ENCODE measurements at places on chromosomes 7 and 10. TPM values are rescaled to one million over a fixed set of nuclear protein-coding genes. Genes with fewer than 3 reads are reported as not detected.

DNA sequence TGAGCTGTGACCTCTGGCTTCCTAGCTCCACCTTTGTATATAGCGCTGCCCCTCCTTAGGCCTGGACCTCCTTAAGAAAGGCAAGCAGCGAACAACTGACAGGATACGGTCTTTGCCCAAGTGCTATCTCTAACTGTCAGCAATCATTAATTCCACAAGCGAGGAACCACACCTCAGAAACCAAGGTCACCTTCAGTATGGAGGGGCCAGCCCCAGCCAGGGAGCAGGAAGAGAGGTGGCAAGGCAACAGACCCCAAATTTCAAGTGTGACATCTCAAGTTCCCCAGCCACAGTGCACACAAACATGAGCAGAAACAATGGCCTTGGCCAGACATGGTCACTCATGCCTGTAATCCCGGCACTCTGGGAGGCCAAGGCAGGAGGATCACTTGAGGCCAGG is 4.8 kb upstream of the AOC1 start:
- peak; percentile 24 for DNase-seq

DNA sequence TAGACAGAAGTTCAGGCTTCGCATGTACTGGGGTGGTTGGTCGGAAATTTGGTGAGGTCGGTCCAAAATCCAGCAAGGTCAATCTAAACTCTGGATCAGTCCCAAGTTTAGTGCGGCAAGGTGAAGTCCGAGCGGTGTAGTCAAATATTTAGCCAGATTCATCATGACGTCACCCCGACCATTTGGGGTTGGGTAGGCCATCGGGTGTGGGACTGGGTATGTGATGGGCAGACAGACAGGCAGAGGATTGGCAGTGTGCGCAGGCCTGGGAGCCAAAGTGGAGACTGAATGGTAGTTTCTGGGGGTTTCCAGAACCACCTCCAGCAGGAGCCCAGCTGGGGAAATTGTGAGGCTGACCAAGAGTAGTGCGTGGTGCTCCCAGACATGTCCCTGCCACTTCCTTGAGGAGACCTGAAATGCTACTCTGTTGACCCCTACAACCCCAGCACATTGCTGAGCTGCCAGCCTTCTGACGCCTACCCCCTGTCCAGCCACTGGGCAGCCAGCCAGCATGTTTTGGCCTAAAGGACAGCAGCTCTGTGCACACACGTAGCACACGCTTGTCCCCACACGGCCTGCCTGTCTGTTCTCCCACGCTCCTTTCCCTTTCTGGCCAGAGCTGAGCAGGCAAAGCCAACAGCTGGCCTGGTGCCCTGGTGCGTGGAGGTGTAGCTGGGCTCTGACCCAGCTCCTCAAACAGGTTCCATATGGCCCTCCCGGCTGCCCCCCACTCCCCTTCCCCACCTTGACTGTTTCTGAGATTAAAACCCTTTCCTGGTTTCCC is 55.9 kb downstream of the FAM241B start:
- DNase-seq, result no peak

DNA sequence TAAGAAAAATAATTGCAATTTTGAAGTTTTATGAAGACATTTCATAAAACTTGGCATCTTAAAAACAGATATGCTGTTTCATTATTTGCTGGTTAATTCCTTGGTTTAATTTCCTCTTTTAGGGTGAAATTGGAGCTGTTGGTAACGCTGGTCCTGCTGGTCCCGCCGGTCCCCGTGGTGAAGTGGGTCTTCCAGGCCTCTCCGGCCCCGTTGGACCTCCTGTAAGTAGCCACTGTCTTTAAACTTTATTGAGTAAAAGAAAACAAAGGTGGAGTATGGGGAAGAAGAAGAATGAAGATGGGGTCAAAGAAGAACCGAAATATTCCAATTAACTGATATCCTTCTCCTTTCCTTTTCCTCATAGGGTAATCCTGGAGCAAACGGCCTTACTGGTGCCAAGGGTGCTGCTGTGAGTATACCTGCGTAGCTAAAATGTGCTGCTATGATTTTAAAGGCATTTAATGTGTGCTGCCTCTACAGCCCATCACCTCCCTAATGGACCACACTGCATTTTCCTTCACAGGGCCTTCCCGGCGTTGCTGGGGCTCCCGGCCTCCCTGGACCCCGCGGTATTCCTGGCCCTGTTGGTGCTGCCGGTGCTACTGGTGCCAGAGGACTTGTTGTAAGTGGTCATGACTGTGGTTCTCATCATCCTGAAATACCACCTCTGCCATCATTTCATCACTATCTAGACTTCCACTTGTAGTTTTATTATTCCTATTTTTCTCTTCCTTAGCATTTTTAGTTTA is 14.7 kb downstream of the COL1A2 start:
- no peak for DNase-seq

DNA sequence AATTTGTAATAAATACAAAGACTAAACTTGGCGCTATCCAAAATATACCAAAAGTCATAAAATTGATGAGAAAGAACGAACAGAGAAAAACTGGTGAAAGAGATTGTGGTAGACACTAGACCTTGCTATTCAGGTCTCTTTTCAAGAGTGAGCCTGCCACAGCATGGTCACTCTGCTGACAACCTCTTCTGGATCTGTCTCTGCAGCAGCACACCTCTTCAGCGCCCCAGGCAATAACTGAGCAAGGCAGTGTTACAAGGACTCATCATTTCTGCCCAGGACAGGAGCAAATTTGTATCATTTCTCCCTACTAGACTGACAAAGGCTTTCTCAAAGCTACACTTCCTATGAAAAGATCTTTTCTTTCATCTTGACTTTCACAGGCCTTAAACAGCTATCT is 976.0 kb downstream of the DNAJB9 start:
- DNase-seq, result no peak

DNA sequence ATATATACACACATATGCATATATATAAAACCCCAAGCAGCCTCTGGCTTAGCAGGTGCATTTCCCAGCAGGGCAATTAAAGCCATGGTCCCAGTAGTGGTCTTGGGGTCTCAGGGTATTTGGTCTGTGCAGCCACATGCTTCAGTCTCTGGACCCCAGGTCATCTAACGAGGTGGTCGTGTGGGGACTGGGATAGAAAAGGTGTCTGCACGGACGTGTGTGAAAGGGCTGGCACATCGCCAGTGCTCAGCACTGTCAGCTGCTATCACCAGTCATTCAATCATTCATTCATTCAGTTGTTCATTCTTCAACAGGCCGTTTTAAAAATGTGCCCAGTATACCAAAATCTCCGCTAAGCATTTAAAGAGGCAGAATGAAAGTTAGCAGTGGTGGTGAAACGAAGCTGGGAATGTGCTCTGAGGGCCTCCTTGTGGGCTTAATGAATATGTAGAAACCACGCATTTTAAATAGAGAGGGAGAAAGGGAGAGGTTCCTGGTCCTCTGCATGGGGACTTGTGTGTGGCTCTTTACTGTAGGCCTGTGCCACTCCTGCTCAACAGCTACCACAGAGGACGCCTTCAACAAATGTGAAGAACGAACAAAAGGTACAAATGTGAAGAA is 170.4 kb downstream of the EGFR start:
- DNase-seq, result peak; percentile 74

DNA sequence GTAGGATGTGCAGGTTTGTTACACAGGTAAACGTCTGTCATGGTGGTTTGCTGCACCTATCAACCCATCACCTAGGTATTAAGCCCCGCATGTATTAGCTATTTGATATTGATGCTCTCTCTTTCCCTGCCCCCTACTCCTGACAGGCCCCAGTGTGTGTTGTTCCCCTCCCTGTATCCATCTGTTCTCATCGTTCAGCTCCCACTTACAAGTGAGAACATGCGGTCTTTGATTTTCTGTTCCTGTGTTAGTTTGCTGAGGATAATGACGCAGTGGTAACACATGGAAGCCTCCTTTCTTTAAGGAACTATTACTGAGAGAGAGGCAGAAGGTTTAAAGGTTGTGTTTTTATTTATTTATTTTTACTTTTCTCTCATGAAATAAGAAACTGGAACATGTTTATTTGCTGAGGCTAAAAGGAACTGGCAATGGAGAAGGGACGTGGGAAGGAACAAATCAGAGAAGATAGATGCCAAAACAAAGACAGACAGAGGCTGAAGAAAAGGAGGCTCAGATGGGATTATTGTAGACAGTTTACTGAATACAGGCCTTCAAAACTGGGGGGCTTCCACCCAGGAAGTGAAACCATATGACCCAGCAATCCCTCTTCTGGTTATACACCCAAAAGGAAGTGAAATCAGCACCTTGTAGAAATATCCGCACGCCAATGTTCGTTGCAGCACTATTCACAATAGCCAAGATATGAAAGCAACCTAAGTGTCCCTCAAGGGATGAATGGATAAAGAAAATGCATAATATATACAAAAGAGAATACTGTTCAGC is 556.3 kb downstream of the GRM8 start:
- peak; percentile 2 for DNase-seq

DNA sequence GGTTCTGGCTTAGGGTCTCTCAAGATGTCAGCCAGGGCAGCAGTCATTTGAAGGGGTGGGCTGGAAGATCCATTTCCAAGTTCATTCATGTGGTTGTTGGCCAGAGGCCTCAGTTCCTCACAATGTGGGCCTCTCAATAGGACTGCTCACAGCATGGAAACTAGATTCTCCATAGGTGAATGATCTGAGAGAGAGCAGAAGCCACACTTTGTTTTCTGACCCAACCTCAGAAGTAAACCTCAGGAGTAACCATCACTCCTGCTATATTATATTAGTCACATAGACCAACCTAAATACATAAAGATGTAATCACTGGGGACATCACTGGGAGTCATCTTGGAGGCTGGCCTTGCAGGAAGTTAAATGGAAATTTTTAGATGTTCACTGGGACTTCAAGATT is 42.2 kb downstream of the GBF1 start:
- DNase-seq, result no peak

- DNase-seq, result no peak
Measured at GRCh38 chr7:421136-421991, 98.3 kb downstream of the PDGFA start.

DNA sequence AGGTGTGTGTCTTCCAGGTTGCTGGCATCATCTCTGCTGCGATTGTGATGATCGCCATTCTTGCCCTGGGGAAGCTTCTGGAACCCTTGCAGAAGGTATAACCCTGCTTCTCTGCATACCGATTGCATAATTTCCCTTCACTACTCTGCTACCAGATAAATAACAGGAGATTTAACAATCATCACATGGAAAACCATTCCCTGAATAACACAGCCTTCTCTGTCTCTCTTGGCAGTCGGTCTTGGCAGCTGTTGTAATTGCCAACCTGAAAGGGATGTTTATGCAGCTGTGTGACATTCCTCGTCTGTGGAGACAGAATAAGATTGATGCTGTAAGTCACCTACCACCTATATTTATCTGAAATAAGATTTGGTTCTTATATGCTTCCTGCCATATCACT is 33.8 kb downstream of the SLC26A4 start:
- no peak for DNase-seq

- DNase-seq, result no peak
Measured at GRCh38 chr10:13925971-13926780, 339.4 kb downstream of the PRPF18 start.

- DNase-seq, result peak; percentile 19
Measured at GRCh38 chr10:112532189-112532588, 85.2 kb downstream of the VTI1A start.

GRCh38 chr7:28976022-28976421 is 17.9 kb upstream of the TRIL start:
- no peak for DNase-seq

GRCh38 chr7:37532636-37533035 is 84.0 kb upstream of the ELMO1 start:
- no peak for DNase-seq

GRCh38 chr7:29843726-29844125 is 37.4 kb downstream of the WIPF3 start:
- peak; percentile 63 for DNase-seq

DNA sequence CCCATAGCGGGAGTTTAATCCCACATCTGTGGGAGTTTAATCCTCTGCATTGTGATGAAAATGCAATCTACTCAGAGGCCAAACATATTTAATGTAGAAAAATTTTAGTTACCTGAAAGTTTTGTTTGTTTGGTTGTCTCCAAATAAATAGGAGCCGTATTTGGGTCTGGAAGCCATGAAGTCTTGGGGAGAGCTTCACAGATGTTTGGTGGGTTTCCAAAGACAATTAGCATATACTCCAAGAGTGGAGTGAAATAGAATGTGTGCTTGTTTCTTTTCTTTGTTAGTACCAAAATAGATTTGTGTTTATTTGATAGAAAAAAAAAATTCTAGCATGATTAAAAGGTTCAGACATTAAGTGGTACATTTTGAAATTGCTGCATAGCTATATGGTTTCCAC is 50.9 kb downstream of the ANK3 start:
- no peak for DNase-seq

- DNase-seq, result no peak
Measured at GRCh38 chr7:139901901-139902300, 72.8 kb downstream of the TBXAS1 start.

DNA sequence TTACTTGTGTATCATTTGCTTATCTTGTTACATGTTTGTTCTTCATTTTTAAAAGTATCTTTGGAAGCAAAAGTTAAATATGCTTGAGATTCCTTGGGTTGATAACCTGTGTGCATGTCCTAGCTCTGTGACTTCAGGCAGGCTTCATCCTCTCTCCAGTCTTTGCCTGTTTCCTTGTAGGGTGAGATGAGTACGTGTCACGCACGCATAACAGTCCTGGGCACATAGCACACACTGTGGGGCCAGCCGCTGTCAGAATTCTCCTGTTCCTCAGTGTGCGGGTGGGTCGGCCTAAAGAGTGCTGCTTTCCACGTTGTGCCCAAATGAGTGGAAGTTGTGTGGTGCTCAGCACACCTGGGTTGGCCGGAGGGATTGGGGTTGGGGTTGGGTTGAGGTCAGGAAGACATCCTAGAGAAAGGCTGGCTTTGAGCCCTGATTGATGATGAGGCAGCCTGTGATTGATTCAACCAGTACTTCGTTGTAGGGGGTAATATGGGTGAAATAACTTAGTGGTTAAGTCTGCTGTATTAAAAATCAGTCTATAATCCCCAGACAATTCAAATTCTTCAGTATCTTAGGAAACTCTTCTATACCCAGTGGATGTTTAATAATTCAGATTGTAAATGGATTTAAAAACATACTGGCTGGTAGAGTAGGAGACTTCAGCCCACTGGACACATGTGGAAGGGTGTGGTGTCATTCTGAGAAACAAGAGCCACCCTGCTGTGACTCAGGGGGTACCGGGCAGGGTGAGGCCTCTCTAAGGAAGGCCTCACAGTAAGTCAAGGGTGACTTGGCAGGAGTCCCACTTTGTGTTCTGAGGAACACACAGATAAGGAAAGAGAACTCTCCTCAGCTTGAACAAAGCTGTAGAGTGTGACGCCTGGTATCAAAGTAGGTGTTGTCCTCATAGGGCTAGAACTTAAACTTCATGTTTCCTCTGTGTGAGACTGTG is 54.8 kb downstream of the DAGLB start:
- peak; percentile 97 for DNase-seq

- no peak for DNase-seq
Measured at GRCh38 chr7:100892364-100893317, 3.0 kb downstream of the ACHE start.

The DOCK1 gene
- polyA plus RNA-seq, result 29.5 TPM

The VTI1A gene
- polyA plus RNA-seq, result 17.2 TPM

The OSBPL3 gene
- polyA plus RNA-seq, result 32.4 TPM

The RSU1 gene
- polyA plus RNA-seq, result 37.0 TPM

The CPA2 gene
- polyA plus RNA-seq, result 28.4 TPM

The CRHR2 gene
- 0.31 TPM for polyA plus RNA-seq

The FRMD4A gene
- polyA plus RNA-seq, result 19.8 TPM

The PARG gene
- polyA plus RNA-seq, result 21.5 TPM

The SAMD9 gene
- polyA plus RNA-seq, result 6.1 TPM

The ACTR3C gene
- 6.1 TPM for polyA plus RNA-seq

The PNLIPRP2 gene
- 11.9 TPM for polyA plus RNA-seq

The PALD1 gene
- polyA plus RNA-seq, result 6.1 TPM

The SGCE gene
- 36.2 TPM for polyA plus RNA-seq

The FAM25A gene
- not detected for polyA plus RNA-seq

The GIMAP5 gene
- 9.0 TPM for polyA plus RNA-seq

The CCDC126 gene
- polyA plus RNA-seq, result 24.6 TPM
